Spleen (tissue), 13 donors: ENCODE measurements at places on chromosomes 13 and 19.
A peak's percentile ranks its signal among the peaks of the same experiment; 100 is the strongest.

- DNase-seq: no peak
These were observed 7.0 kb downstream of the ZNF749 start for GRCh38 chr19:57441979-57442752.

DNA sequence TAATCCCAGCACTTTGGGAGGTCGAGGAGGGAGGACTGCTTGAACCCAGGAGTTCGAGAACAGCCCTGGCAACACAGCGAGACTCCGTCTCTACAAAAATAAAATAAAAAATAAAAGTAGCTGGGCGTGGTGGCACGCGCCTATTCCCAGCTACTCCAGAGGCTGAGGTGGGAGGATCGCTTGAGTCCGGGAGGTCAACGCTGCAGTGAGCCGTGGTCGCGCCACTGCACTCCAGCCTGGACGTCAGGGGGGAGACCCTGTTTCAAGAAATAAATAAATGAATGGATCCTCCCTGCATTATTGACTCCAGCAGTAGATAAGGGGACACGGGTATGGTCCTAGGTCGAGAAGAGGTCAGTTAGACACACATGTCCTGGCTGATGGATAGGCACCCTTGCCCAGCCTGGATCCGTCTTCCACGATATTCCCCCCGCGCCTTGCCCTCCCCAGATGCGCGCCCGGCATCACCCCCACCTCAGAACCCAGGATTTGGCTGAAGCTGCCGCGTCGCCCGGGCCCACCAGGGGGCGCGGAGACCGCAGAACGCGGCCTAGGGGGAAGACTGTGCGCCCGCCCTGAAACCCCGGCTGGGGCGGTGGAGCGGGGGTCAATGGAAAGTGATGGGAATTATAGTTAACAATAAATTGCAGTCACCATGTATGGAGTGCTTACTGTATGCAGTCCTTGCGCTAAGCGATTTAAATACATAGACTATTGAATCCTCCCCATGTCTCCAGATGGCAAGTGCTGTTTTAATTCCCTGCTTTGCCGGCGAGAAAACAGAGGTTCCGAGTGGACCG is 2.1 kb upstream of the HOOK2 start:
- peak; percentile 96 for DNase-seq

- no peak for DNase-seq
These were observed 18.9 kb downstream of the VASP start for GRCh38 chr19:45526143-45526542.

GRCh38 chr19:46239193-46240024 is 9.9 kb downstream of the IGFL1 start:
- no peak for DNase-seq

DNA sequence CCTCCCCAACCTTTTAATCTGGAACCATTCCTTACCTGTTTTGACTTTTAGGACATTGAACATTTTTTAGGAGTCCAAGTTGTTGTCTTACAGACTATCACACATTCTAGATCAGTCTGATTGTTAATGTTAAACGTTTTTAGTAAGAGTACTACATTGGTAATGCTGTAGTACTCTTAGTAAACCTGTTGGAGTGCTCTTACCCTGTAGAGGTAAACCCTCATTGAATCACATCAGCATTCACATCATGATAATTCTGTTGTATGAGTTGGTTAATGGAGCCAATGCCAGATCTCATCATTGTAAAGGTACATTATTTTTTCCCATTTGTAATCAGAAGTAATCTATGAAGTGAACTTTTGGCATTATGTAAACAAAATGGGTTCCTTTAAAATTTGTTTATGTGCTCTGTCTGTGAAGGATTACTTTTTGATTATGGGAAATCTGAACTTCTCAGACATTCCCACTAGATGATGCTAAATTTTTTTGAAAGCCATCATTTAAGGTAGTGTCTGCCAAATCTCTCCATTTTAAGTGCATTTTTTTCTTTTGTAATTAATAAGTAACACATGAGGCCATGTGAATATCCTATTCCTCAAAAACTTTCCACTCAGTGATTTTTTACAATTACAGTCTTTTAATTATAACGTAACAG is 55.2 kb downstream of the VWA8 start:
- DNase-seq: no peak

DNA sequence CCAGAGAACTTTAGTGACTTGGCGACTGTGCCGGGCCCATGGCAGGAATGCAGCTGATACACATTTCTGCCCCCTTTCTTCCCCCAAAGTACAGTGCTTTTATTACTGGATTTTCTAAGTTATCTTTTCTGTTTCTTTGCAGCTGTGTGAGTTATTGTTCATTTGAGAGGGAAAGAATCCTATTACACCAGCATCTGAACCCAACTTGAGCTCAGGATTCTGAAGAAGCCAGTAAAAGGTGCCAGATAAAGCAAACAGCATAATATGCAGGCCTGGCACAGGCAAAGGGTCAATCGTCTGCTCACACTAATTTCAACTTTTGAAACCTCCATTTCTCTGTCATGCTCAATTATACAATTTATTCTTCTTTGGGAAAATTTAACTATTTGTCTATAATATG is 93.9 kb downstream of the DOCK9 start:
- no peak for DNase-seq

GRCh38 chr19:15563931-15564330 is 51.1 kb upstream of the CYP4F8 start:
- peak; percentile 36 for DNase-seq

DNA sequence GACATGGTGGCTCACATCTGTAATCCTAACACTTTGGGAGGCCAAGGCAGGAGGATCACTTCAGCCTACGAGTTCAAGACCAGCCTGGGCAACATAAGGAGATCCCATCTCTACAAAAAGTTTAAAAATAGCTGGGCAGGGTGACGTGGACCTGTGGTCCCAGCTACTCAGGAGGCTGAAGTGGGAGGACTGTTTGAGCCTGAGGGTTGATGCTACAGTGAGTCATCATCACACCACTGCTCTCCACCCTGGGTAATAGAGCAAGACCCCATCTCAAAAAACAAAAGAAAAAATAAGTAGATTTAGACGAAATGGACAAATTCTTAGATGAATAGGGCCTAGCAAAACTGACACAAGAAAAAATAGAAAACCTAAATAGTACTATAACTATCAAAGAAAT is 10.4 kb upstream of the GNG8 start:
- no peak for DNase-seq

DNA sequence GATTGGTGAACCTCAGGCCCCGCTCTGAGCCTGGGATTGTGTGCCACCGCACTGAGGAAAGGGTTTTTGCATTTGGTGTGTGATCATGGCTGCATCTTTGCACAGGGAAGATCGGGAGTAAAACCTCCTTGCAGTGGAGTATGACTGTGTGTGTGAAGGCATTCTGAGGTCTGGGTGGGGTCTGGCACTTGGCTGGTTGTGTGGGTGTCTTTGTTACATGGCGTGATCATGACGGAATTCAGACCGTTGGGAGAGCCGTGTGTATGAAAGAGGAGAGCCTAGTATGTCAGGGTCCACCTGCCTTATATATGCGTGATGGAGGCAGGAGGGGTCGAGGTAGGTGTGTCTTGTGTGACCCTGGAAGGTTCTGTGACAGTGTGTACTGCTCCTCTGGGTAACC is 740 bp upstream of the BEST2 start:
- DNase-seq: no peak

DNA sequence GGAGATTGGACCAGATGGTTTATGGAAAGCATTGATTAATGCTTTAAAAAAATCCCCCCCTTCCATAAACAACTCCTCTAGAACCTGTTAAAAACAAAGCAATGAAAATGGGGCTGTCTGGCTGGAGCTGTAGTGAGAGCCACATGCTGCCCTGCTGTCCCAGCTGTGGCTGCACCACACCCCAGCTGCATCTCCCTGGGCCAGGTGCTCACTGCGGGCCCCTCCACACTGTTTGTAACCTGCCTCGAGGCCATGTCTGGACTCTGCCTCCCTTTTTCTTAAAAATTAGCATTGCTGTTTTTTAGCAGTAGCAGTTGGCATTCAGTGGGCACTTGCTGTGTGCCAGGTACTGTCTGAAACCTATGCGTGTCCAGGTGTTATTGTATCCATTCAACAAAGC is 15.2 kb upstream of the F2RL3 start:
- no peak for DNase-seq

DNA sequence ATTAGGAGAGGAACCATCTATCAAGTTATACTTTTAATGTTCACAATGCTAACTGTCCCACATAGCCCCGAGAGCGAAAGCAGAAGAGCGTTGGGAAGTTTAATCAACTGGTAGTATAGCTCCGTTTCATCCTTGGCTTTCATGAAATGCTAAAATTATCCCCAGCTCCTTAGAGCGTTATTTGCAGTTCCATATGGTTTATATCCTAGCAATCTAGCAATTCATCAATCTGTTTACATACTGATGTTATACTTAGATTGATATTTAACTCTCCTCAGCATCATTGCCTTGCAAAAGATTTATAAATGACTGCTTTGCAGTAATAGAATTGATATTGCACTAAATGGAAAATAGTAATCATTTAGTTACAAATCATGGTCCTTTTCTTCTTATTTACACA is 419.8 kb downstream of the COG6 start:
- no peak for DNase-seq

DNA sequence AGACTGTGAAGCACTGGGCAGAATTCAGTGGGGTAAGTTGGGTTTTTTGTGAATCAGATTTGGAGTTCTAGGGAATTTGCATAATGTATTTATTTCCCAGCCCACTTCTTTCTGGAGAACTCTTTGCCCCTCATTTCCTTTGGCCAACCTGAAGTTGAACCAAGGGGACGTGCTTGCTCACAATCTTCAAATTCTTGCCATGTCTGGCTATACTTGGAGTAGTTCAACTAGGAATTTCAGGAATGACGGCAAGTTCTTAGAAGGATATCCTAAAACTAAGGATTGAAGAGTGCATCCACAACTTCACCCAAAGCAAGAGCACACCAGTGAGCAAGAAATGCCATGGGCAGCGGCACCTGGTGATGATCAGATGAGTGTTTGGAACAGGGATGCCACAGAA is 88.5 kb downstream of the TEX26 start:
- DNase-seq: no peak

- DNase-seq: no peak
These were observed 9.3 kb downstream of the LILRA4 start for GRCh38 chr19:54329476-54330165.

DNA sequence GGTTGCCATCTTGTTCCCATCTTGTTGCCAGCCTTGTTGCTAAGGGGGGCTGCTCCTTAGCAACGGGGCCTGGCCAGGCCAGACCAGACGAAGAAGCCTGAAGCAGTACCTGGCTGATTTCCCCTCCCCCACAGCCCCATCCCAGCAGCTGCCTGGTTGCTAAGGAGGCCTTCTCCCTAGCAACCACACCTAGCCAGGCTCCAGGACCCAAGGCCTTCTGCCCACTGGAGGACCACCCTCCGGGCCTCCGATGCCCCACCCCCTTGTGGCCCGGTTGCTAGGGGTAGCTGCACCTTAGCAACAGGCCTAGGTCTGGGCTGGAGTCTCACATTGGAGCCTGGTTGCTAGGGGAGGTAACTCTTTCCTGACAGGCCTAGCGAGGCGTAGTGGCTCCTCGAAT is 3.9 kb downstream of the PRRG2 start:
- DNase-seq: no peak

DNA sequence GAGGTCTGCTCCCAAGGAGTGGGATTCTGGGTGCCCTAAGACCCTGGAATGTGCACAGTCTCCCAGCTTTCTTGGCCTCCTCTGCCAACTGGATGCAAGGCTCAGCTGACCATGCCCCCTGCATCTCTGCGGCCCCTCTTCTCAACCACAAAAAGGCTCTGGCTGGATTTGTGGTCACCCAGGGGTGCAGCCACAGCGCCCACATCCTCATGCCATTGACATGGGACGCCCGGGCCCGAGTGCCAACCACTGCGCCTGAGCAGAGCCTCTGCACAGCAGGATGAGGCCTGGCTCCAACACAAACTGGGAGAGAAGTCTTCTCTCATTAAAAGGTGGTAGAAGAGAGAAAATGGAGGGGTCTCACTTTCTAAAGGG is 103.5 kb downstream of the FOXO1 start:
- DNase-seq: peak; percentile 83

DNA sequence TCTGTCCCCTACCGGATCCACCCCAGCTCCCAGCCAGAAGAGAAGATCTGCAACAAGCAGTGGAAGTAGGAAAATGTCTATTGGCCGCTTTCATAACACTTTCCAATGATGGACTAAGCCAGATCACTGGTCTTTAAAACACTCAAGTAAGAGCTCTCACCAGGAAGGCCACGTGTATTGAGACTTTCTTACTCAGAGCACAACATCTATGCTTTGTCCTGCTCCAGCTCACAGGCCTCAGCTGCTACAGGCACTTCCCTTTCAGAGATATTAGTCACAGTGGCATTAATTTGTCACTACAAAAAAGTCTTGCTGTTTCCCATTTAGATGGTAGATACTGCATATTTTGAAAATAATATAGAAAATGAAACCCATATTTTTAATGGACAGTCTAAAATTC is 164.2 kb downstream of the ABCC4 start:
- DNase-seq: no peak

GRCh38 chr13:44755872-44756271 is 179.7 kb upstream of the TSC22D1 start:
- no peak for DNase-seq

- DNase-seq: peak; percentile 87
These were observed 1.2 kb downstream of the KLF12 start for GRCh38 chr13:74132776-74133656.
